ENCODE measurements at places on chromosomes 5 and 9.

- DNase-seq = no peak
Measured at GRCh38 chr9:74817281-74817810, 70.4 kb downstream of the TRPM6 start.

- no peak for DNase-seq
Measured at GRCh38 chr9:18182636-18183035, 291.3 kb upstream of the ADAMTSL1 start.

GRCh38 chr5:67549947-67550346, 353.3 kb upstream of the CD180 start:
- DNase-seq = no peak

DNA sequence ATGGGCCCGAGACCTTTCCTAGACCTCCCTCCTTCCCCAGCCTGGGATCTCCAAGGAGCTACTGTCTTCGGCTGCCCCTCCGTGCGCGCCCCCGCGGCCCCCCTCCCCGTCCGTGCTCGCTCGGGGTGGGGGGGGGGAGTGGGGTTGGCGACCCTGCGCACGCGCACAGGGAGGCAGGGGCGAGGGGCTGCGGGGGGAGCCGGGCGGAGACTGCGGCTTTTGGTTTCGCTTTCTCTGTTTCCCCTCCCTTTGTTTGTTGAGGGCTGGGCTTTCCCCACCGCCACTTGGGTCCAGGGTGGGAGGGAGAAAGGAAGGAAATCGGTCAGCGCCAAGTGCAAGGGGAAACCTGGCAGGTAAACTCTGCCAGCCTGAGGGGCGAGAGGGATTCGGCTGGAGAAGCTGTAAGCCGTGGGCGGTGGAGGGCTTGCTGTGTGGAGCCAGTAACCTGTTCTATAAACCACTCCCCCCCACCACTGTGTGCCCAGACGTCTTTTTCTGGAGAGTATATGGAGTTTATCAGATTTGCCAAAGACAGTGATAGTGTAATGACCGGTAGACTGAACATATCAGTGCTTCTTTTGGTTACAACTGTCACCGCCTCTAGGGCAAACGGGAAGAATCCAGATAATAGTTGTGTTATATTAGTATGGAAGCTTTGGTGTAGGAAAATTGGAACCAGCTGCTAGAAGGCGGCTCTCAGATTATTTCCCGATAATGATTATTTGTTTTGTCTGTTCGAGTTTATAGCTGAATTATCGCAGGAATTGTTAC, 684 bp downstream of the DNAJA1 start:
- DNase-seq = peak; percentile 84

- DNase-seq = peak; percentile 10
Measured at GRCh38 chr5:127441799-127442484, 75.5 kb upstream of the PRRC1 start.

DNA sequence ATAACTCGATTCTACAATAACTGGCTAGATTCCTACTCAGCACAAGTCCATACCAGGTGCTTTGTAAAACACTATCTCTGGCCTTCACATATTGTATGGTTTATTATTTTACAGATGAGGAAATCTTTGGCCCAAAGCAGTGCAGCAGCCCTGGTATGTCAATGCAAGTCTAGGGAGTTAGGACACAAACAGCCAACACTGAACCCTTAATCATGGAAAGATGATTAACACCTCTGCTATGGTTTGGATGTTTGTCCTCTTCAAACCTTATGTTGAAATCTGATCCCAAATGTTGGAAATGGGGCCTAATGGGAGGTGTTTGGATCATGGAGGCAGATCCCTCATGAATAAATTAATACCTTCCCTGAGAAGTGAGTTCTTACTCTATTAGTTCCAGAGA, 76.6 kb downstream of the MAPKAP1 start:
- DNase-seq = no peak

DNA sequence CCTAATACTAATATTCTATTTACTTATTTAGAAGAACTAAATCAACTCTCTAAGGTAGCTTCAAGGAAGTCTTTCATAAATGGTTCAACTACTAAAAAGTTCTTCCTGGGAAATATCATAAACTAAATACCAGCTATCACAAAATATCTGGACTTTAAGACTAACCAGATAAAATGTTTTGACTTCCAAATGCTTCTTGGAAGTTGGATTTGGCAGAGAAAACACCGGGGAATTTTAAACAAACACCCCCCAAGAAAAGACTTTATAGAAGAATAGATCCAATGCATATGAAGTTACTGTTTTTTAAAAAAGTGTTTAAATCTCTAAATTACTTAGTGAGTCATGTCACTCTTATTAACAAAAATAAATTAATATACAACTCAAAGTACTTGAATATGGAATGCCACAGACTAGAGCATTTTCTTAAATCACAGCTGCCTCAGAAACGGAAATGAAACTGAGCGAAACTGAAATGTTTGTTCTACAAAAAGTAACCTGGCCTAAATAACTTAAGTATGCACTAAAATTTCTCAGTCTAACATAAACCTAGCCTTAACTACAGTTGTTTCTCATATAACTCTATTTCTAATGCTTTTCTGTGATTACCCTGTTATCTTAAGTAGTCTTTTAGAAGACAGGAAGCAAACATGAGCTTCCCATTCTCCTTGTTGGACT, 6.8 kb downstream of the ABCA1 start:
- DNase-seq = no peak

GRCh38 chr9:136723362-136723976, 11.1 kb downstream of the DIPK1B start:
- DNase-seq = no peak

DNA sequence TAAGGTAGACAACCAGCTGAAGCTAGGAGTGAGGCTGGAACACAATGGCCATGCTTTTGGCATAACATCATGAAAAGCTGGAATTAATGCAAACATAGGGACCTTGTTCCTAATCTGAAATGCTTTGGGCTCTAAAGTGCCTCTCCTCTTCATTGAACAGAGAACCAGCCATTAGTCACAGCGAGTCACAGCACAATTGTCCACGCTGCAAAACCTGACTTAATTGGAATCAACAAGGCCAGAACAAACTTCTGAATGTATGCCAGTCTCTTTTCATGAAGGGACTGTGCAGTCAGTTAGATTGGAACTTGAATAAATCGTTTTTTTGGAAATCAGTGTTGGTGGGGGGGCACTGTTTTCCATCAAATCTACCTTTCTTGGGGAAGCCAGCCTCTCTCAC, 96.5 kb downstream of the JAKMIP2 start:
- no peak for DNase-seq
